ENCODE measurements at places on chromosomes 13 and 19.

GRCh38 chr13:105670179-105670990 is 865.1 kb downstream of the EFNB2 start:
- DNase-seq = no peak

- no peak for DNase-seq
Observed at GRCh38 chr13:24699541-24699940, 19.3 kb downstream of the ATP12A start.

- DNase-seq = no peak
Observed at GRCh38 chr13:85186356-85187045, 612.7 kb downstream of the SLITRK6 start.

GRCh38 chr13:98549006-98549727 is 27.7 kb downstream of the STK24 start:
- no peak for DNase-seq
